ENCODE measurements at places on chromosomes 3 and 15. TPM values are rescaled to one million over a fixed set of nuclear protein-coding genes. Genes with fewer than 3 reads are reported as not detected.

ANO10 gene
- total RNA-seq: 8.9 TPM

GRCh38 chr3:69650066-69650419 is 89.2 kb upstream of the MITF start:
- H3K36me3 ChIP-seq: no peaks in the 10 kb centered on the region
- no peak overlapping the region for H3K4me3 ChIP-seq
- no peak overlapping the region for H3K27ac ChIP-seq
- H3K27me3 ChIP-seq: no peaks in the 10 kb centered on the region
- H3K4me1 ChIP-seq: peaks cover 9% of the 10 kb centered on the region

UBA7 gene
- total RNA-seq: 0.85 TPM

DNA sequence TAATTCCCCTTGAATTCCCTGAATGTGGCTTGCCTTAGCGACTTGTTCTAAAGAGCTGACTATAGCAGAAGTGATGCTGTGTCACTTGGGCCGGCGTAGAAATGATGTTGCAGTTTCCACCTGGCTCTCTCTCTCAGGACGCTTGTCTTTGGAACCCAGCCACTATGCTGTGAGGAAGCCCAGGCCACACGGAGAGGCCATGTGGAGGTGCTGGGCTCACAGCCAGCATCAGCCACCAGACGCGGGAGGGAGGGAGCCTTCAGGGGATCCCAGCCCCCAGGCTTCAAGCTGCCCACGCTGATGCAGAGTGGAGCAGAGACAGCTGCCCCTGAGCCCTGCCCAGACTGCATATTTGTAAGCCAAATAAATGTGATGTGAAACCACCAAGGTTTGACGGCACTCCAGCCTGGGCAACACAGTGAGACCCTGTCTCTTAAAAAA is 18.6 kb downstream of the RNU5B-1 start:
- peaks cover 13% of the 10 kb centered on the region for H3K4me1 ChIP-seq
- no peaks in the 10 kb centered on the region for H3K36me3 ChIP-seq
- no peaks in the 10 kb centered on the region for H3K27me3 ChIP-seq
- H3K27ac ChIP-seq: peak overlapping the region; percentile 62
- DNase-seq: peak; percentile 98
- no peak overlapping the region for H3K4me3 ChIP-seq

CD200 gene
- not detected for total RNA-seq

- no peak overlapping the region for H3K4me3 ChIP-seq
- H3K36me3 ChIP-seq: peaks cover 30% of the 10 kb centered on the region
- no peak overlapping the region for H3K27ac ChIP-seq
- no peak for DNase-seq
- peaks cover 20% of the 10 kb centered on the region for H3K4me1 ChIP-seq
Observed at GRCh38 chr3:156680243-156680914, 6.0 kb downstream of the TIPARP start.

GRCh38 chr3:19384868-19385267 is 236.6 kb downstream of the KCNH8 start:
- no peak for DNase-seq
- no peaks in the 10 kb centered on the region for H3K27me3 ChIP-seq
- H3K4me3 ChIP-seq: no peak overlapping the region
- no peaks in the 10 kb centered on the region for H3K36me3 ChIP-seq
